ENCODE measurements at places on chromosomes 4 and X.

DNA sequence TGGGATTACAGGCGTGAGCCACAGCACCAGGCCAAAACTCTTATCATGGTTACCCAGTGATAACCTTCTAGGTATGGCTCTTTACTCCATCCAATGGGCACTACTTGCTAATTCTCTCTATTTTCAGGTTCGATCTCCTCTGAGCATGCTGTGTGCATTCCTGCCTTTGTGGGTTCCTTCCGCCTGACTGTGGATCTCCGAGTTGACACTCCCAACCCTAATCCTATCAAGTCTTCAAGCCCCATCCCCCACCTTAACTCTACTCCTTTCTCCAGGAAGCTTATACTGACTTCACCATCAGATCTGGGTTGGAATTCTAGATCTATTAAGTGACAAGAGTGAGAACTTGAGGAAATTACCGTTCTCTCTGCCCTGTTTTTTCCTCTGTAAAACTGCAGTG is 64.6 kb downstream of the ZAR1 start:
- DNase-seq: no peak

DNA sequence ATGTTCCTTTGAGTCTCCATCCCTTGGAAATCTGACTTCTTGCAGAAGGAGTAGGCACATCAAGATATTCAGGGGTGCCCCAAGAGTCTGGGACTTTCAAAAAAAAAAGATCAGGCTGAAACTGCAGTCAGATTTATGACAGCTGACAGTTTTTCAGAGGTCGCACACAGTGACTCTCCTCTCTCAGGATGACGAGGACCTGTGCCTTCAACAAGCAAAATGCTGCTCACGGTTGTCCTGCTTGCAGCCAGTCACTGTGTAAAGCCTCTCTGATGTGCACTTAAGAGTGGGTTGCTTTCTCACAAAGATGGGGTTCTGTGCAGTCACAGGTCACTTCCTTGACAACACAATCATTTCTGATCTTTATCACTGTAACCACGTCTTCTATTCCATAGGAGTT is 178.2 kb downstream of the PTTG2 start:
- DNase-seq: no peak

- no peak for DNase-seq
These were observed 78.3 kb downstream of the CRLF2 start for GRCh38 chrX:1134156-1134555.

GRCh38 chr4:141306331-141306730 is 85.6 kb downstream of the ZNF330 start:
- DNase-seq: no peak

GRCh38 chr4:4455210-4455865 is 68.4 kb downstream of the NSG1 start:
- no peak for DNase-seq

Data from activated CD8-positive, alpha-beta memory T cell treated with anti-CD3 and anti-CD28 coated beads for 4 hours (primary cell).